ENCODE measurements at places on chromosomes 7 and 10.

DNA sequence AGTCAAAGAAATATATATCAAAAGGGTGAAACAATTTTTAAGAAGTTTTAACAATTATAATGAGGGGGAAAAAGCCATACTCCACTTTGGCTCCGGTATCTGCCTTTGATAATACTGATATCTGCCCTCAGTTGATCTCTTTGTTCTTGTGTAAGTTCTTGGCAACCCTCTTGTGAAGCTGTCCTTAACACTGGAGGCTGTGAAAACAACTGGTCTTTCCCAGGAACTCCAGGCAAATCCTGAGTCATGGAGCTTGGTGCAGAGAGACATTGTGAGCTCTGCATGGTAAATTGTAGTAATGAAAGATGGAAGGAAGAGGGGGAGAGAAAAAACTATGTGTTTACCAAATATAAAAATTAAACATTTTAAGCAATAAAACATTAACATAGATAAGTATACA is 11.9 kb upstream of the ERVW-1 start:
- no peak for DNase-seq

DNA sequence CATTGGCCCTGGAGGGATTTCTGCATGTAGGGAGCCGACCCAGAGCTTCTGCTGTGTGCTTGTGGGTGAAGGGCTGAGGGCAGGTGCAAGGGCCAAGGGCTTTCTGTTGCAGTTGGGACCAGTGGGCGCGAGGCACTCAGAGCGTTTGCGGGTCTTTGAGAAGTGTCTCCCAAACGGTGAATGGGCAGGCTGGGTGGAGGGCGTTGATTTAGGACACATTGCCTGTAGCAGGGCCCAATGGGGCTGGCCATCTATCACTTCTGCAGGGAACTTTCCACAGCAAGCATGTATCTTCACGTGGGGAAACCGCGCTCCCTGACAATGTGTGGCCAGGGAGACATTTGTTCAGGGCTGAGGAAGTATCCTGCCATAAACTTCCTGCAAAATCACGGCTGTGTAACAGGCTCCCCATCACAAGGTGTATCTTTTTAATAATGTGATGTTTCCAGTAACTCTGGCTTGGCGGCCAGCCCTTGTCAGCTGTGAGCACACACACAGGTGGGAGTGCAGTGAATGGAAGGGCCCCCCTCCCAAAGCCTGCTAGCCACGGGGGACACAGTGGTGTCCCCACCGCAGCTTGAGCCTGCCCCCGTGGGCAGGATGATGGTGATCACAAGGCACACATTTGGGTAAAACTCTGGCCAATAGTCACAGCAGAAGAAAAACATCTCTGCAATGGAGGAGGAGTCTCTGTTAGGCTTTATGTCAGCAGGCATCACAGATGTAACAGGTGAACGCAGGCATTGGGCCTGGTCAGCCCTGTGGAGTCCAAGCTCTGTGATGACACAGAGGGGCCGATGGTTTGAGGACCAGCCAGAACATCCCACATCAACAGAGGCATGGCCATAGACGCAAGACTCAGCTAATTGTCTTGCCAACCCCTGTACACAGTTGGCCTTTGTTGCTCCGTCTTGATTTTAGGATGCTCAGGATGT is 84.3 kb downstream of the GLRX3 start:
- no peak for DNase-seq

DNA sequence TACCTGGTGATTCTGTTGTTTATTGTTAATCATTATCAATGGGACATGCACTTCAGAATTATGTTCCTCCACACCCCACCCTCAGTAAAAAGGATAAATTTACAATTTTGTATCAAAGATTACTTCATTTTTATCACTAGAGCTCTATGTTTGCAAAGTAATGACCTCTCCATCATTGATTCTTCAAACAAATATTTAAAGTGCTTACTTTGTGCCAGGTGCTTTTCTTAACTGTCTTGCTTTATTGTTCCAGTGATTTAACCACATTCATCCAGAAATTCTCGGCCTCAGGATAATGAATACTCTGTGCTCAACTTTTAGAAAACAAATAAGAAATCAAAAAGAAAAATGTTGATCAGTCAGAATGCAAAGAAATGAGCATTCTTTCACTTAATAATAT is 144.9 kb upstream of the FOXP2 start:
- no peak for DNase-seq

DNA sequence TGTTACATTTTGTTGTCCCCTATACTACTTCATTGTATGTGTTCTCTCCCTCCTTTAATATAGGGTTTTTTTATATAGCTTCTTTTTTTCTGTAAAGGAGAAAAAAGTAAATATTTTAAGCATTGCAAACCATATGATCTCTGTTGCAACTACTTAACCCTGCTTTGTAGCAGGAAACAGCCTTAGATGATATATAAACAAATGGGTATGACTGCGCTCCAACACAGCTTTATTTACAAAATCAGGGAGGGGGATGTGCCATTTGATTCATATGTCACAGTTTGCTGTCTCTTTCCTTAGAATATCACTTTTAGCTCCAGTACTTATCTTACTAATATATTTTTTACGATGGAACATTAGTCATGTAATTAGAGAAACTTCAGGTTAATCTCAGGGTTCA is 155.2 kb upstream of the GNAI1 start:
- no peak for DNase-seq

DNA sequence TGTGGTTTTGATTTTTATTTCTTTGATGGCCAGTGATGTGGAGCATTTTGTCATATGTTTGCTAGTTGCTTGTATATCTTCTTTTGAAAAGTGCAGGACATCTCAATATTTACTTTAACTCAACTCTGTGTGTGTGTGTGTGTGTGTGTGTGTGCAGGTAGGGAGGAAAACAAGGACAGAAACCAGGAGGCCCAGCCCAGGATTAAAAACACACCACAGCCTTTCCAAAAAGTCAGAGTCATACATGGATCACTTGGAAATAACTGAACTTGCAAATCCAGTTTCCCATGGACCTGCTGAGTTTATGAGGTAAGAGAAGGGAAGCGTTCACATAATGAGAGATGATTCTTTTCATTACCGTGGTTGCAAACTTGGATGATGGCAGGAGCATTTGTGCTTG is 189.9 kb upstream of the LYZL1 start:
- no peak for DNase-seq

DNA sequence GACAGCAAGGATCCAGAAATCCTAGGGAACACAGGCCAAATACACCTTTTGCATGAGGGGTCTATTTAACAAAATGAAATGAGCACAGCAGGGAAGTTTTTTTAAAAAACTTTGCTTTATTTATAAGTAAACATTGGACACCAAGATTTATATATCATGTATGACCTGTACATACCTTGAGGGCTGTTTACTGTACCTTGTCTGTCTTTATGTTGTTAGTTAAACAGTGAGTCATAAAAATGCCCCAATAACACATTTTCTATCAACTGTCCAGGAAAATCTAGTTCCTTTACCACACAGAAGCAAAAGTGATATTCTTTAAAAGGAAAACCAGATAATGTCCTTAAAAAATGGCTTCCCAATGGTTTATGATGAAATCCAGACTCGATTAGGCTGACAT is 45.1 kb upstream of the AGR3 start:
- no peak for DNase-seq

GRCh38 chr7:5234852-5235831 is 45.1 kb downstream of the WIPI2 start:
- no peak for DNase-seq

- no peak for DNase-seq
These were observed 165.8 kb upstream of the DGKB start for GRCh38 chr7:15068324-15068723.

- DNase-seq = no peak
These were observed 8.4 kb downstream of the TCF7L2 start for GRCh38 chr10:112958275-112958995.

DNA sequence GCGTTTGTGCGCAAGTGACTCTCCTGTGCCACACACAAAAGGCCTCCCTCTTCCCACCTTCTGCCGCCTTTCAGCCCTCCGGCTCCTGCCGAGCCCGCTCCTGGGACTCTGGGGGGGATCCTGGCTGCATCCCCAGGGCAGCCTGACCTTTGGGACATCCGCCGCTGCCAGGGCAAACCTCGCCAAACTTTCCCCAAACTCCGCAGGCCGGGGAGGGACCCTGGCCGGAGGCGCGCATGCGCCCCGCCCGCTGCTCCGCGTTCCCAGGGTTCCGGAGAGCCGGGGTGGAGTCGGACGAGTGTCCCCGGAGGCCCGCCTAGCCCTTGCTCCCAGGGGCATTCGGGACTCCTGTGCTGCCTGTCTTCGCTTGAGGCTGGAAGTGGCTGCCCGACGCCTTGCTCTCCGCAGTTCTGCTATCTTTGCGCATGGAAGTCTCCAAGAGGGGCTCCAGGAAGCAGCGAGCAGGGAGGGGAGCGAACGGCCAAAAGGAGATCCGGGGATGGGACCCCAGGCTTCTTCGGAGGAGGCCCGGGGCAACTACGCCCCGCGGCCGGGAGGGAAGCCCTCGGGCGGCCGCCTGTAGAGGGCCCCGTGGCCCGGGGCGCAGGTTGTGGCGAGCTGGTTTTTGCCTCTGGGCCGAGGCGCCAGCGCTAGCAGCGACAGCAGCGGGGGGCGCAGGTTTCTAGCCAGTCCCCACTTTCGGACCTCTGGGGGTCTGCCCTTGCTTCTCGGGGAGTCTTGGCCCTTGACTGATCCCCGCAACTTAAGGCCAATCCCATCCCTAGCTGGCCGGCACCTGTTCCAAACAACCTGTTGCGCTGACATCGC is 7.0 kb downstream of the PTF1A start:
- no peak for DNase-seq

DNA sequence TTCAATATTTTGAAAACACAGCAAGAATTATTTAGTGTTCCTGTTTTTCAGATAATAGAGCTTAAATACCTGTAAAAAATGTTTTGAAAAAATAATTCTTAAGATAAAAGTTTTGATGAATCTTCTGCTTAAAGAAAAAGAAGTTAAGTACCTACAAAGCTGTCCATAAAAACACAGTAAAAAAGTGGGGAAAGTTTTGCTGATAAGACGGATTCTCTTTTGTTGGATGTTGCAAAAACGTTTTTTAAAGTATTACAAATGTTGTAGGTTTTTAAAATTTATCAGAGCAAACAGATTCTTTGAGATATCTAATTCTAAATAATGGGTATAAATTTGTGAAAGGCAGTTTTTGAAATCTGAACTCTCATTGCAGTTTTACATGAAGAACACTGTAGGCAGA is 12.2 kb downstream of the DMTF1 start:
- no peak for DNase-seq

DNA sequence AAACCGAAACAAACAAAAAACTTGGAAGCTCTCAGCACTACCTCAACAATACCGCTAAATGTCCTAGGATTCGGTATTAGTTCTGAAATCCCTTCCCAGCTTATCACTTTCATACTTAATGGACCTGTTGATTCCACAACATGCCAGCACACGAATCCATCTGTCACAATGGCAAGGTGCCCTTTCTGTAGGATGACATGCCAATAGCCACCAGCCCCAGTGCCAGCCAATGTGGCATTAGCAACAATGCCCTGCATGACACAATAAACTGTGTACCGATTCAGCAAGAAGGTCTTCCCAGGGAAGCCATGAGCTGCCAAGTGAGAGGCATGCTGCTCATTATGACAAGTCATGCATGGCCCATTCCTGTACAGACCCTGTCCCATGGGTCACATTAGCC is 35.6 kb upstream of the CHCHD3 start:
- no peak for DNase-seq

GRCh38 chr7:150919160-150919559 is 59.0 kb downstream of the KCNH2 start:
- no peak for DNase-seq

GRCh38 chr10:114823077-114823463 is 1.5 kb downstream of the FHIP2A start:
- peak; percentile 16 for DNase-seq

DNA sequence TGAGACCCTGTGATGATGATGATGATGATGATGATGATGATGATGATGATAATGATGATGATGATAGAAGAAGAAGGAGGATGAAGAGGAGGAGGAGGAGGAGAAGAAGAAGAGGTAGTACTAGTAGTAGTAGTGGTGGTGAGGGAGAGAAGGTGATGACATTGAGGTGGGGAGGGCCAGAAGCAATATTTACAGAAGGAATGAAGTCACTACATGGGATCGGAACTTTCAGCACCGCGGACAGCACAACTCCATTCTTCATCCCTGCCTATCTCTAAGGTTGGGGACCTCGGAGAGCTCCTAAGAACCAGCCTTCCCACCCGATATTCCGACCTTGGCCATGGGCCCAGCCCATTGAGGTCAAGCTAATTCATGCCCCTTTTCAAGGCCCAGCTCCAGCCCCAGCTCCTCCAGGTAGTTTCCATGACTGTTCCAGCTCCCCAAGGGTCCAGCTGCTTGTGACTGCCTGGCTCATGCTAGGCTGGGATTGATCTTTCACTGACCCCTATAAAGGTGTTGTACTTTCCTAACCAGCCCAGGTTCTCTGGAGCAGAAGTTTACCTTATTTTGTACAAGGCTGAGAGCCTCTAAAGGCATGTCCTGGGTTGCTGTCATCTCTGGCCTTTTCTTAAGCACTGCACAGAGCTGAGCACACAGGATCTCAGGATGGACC is 10.3 kb downstream of the CRHR2 start:
- peak; percentile 51 for DNase-seq

GRCh38 chr7:126803990-126804389 is 448.8 kb downstream of the GRM8 start:
- no peak for DNase-seq

GRCh38 chr7:40526951-40527715 is 392.3 kb downstream of the SUGCT start:
- no peak for DNase-seq

DNA sequence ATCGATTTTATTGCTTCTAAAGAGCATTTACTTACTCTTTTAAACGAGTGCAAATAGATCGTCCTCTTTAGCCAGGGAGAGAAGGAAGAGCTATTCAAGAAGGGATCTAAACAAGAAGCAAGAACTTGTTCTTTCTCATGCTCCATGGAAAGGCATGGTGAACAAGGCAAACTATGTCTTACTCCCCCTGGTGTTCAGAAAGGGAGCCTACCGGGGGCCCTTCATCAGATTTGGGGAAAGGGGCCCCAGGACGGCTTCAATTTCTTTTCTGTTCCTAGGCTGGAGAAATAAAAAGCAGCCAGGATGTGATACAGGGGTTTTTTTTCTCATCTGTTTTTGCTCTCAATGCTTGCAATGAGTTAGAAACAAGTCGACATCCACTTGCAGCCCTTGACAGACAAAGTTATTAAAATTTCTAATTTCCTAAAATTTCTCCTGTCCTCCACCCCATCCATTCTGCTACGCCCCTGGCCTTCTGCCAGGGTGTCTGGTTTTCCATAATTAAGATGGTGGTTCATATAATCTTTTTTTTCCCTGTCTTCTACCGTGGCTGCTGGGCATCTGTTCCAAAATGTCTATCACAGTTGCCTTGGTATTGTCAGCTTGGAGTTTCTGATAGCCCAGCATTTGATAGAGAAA is 214.4 kb downstream of the CREB5 start:
- DNase-seq = peak; percentile 18

GRCh38 chr10:61076572-61077114 is 132.7 kb upstream of the RHOBTB1 start:
- DNase-seq = no peak

- peak; percentile 64 for DNase-seq
These were observed 975 bp upstream of the USP54 start for GRCh38 chr10:73591935-73592699.
